Stimulated activated CD4-positive, alpha-beta T cell treated with anti-CD3 and anti-CD28 coated beads, Interleukin-15, amount 100 ng/mL, for 1 hour (primary cell): ENCODE measurements at places on chromosomes 3 and 15.

GRCh38 chr3:190083635-190084034 is 37.1 kb downstream of the P3H2 start:
- DNase-seq = no peak

GRCh38 chr15:66901336-66902100 is 163.9 kb upstream of the SMAD3 start:
- DNase-seq = no peak

GRCh38 chr3:127741246-127741645 is 68.5 kb downstream of the ABTB1 start:
- DNase-seq = no peak

DNA sequence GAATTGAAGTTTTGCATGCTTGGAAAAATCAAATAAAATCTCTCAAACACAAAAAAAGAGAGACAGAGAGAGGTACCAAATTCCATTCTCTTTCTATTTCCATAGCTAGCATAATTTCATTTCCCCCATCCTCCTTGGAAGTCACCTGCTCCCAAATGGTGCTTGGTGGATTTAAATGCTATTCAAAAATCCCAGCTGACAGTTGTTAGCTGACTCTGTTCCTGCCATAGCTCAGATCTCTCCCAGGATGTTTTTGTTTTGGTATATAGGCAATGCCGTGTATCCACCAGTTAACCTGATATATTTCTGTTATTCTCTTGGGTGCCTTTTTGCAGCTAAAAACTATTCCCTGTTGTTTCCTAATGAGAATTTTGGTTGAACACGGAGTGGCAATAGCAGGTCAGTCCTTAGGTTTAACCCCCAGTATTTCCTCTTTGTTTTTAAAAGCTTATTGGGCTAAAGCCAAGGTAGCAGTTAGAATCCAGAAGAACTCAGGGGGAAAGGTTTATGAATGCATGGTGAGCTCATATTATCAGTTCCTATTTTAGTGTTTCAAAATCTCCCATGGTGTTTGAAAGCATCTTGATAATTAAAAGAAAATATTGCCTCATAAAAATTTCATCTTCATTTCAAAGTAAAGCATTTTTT is 240.0 kb upstream of the GBE1 start:
- no peak for DNase-seq

DNA sequence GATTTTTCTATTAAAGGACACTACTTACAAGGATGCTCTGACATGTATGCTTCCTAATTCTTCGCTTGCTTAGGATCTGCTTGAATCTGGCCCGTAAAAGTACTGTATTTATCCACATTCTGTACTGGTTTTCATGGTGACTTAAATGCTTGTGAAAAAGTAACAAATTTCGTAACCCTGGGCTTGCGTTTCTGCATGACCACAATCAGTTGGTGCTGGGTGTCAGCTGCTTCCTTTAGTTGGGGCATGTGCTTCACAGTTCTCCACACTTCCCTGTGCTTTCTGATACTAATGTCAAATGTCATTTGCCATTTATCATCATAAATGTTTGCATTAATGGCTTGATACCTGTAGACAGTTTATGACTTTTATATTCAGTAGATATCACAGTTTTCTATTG is 218.4 kb upstream of the MLF1 start:
- DNase-seq = no peak

GRCh38 chr3:164365242-164365641 is 713.1 kb downstream of the SI start:
- DNase-seq = no peak

GRCh38 chr3:22297436-22297835 is 546.4 kb upstream of the ZNF385D start:
- no peak for DNase-seq

GRCh38 chr3:65245133-65246063 is 557.6 kb upstream of the ADAMTS9 start:
- no peak for DNase-seq

DNA sequence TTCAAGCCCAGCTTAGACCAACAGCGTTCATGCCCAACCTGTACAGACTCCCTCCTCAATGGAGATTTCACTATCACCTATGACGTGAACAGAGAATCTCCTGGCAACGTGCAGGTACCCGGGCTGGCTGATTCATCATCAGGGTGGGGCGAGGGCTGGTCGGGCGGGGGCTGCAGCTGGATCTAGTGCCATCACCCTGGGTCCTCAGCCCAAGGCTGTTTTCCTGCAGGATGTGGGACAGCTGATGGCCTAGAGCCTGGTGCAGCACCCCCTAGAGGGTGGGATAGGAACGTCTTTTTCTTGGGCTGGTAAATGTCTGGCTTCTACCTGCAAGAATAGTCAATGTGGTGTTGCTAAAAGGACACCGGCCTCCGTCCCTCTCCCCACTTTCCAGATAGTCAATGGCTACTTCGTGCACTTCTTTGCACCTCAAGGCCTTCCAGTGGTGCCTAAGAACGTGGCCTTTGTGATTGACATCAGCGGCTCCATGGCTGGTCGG is 4.4 kb downstream of the ITIH3 start:
- DNase-seq = no peak

DNA sequence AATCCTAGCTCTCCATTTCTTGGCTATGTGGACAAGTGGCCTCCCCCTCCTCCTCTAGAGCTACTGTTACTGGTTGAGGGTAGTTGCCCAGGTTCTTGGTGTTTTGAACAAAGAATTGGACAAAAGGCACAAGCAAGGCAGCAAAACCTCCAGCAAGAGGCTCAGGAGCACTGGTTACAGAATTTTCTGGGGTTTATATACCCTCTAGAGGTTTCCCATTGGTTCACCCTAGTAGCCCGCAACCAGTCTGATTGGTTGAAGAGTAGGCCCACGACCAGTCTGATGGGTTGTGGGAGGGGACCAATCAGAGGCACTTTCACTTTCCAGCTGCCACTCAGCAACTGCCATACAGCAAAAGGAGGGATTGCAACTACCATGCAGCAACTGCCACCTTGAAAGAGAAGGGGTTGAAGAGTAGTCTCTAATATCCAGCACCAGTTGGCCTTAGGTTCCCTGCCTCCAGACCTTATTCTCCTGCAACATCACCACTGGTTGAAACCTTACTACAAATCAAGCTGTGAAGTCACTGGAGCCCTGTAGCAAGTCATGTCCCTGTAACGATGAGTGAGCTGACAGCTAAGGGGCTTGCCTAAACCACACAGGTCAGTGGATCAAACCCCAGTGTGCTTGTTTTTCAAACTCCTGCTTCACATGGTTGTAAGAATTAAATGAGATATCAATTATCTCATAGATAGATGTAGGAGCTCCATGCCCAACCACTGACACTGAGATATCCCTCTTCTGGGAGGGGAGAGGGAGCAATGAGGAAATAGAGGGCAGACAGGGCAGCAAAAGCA is 2.9 kb upstream of the C15orf39 start:
- DNase-seq = no peak

GRCh38 chr3:98730338-98730737 is 32.8 kb upstream of the ST3GAL6 start:
- no peak for DNase-seq

- no peak for DNase-seq
These were observed 143.2 kb upstream of the LIPC start for GRCh38 chr15:58288592-58288991.

- DNase-seq = no peak
These were observed 4.4 kb upstream of the CLEC3B start for GRCh38 chr3:45021524-45022297.

DNA sequence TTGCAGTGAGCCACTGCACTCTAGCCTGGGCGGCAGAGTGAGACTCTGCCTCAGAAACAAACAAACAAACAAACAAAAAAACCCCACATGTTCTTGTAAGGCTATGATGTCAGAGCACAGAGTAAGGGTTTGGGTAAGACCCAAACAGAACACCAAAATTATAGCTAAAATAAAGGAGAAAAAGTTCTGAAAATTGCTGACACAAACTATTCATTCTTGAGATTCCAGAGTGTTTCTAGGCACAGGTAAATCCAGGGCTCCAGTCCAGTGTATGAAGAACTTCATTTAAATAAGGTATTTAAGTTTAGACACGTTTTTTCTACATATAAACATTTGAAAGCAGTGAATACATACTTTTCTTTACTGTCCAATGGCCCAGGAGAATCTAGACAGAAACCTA is 3.9 kb downstream of the CDC25A start:
- DNase-seq = no peak

DNA sequence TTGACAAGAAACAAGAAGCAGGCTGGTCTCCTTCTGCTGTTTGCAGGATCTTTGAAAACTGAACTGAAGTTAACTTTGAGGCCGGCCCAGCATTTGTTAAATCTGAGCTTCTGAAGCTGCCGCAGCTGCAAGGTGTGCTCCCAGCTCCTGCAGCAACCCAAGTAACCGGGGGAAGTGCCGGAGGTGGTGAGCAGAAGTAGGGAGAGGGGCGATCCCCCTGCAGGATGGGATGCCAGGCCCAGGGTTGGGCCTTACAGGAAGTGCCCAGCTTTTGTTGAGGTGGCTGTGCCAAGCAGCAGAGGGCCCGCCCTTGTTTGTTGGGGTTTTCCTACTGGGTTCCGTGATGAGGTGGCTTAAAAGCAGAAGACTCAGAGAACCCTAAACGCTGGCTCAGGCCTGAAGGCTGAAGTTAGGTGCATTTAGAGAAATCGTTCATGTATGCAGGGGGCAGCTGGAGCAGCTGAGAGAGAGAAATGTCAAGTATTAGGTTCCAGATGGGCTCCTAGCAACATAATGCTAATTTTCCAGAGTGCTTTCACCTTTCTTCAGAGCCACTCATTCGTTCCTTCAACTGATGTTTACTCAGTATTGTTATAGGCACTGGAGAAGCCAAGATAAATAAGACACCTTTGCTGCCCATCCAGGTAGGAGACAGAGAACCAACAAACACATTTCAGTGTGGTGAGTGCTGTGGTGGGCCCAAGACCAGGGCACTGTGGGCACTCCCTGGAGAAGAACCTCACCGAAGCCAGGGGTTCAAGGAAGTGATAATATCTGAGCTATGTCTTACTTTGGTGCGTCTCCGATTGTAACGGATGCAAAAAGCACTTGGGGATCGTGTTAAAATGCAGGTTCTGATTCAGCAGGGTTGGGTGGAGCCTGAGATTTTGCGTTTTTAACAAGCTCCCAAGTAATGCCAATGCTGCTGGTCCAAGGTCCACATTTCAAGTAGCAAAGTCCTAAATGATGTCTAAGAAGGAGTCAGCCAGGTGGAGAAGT is 42.2 kb upstream of the PLCL2 start:
- peak; percentile 47 for DNase-seq

DNA sequence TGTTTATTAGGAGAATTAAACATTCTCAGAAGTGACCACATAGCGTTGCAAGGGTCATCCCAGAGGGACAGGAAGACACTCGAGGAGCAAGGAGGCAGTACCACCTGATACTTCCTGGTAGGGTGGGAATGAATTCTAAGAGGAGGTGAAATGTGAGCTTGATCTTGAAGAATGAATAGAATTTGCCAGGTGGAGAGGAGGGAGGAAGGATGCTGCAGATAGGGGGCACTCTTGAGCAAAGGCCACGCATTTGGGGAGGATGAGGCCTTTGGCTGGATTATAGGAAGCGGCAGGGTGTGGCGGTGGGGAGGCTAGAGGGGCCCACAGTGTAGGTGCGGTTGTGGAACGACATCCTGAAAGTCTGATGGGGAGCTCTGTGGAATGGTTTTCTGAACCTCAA is 33.5 kb downstream of the CHCHD6 start:
- no peak for DNase-seq
